ENCODE measurements at places on chromosomes 7 and 10.

DNA sequence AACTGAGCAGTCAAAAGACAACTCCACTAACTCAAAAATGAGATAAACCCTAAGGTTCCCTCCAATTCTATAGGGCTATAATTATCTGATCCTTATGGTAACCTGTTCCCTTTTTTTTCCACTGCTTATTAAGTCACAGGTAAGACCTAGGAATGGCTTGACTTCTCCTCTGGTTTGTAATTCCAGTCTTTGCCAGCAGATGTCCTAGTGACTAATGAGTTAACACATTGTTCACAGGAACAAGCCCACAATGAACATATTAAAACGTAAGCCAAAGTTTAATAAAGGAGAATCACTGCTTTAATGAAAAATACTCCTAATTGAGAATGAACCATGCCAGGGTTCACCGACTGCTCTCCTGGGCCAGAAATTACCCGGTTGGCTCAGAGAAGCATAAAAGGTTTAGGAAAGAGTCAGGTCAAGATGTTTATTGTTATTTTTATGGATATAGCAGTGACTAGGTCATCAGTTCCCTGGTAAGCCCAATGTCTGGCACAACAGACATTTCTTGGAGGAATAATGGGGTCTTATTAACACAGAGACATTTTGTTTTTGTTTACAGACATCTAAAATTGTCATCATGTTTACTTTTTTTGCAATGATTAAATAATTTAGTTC, 120.1 kb downstream of the ELAPOR2 start:
- no peak for DNase-seq

DNA sequence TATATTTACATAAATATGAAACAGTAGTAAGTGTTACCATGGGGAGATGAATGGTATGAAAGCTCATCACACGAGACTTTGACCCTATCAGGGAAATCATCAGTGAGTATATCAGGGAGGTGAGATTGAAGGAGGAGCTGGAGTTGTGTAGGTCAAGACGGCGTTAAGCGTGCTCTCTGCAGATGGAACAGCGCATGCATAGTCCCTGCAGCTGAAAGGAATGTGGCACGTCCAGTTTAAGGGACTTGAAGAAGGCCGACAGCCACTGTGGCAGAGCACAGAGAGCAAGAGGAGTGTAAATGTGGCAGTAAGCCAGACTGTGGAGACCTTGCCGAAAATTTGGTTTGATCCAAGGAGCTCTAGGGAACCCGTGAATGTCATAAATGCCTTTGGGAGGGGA, 38.9 kb downstream of the POU6F2 start:
- DNase-seq, result no peak

DNA sequence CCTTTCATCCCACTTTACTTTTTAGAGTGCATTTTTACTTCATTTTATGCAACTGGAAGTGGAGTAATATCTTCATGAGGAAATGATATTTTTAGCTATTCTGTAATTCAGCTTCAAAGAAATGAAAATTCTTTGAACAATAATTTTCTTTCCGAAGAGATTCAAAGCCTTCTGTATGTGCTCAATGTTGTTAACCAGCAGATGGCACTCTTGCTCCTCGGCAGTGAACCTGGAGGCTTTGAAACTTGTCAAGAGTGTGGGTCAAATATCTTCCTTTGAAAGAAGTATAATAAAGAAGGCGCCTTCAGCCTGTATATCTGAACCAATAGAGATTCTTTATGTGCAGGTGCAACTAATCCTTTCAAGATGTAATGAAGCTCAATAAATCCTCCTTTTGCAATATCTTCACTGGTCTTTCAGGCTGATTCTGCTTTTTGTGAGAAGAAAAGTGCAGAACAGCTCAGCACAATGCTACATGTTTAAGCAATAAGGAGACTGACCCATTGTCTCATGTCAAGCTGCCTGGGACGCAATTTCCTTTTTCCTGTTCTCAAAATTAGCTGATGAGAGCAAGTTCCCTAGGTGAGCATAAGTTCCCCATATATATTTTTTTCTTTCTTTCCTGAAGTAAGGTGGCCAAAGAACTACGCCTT, 258.4 kb downstream of the SEMA3A start:
- DNase-seq, result peak; percentile 19

GRCh38 chr7:90613088-90613498, 17.0 kb downstream of the CDK14 start:
- DNase-seq, result no peak

DNA sequence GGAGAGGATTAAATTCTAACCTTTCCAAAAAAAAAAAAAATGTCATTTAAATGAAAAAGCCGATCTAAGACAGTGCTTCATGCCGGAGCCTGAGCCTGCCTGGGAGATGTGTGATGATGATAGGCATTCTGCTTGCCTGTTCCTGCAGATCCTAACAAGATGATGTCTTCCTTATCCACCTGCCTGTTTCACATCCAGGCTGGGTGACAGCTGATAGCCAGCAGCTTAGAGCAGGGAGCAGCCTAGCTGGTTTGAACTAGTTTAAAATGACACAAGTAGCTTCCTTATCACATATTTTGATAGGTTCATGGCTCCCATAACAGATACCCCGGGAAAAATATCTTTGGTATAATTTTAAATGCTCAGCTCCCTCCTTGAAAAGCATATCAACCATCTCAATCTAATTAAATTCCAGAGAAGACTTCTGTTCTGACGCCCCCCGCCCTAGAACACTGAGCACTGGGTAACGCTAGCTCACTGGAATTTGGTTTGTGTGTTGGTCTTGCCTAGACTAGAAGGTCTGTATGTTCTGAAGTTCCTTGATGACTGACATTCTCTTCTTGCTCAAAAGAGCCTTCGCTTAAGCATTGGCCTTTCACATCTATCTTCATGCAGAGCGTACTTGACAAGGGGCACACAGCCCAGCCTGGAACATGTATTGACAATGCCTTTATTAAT, 96.9 kb upstream of the FGFR2 start:
- DNase-seq, result no peak

DNA sequence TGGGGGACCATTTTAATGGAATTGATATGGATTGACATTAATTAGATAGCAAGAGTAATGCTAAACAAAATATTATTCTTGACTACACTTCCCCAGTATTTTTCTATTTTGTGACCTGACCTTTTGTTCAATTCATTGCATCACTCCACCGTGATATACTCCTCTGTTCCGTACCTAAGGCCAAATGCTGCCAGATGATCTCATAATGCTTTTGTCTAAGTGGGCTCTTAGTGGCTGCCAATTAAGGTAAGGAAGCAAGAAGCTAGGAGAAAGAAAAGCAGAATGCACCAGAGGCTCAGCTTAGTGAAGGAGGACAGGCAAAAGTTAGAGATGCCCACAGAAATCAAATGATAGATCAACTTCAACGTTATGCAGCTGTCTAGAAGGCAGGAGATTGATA, 36.4 kb downstream of the FEZF1 start:
- DNase-seq, result no peak

DNA sequence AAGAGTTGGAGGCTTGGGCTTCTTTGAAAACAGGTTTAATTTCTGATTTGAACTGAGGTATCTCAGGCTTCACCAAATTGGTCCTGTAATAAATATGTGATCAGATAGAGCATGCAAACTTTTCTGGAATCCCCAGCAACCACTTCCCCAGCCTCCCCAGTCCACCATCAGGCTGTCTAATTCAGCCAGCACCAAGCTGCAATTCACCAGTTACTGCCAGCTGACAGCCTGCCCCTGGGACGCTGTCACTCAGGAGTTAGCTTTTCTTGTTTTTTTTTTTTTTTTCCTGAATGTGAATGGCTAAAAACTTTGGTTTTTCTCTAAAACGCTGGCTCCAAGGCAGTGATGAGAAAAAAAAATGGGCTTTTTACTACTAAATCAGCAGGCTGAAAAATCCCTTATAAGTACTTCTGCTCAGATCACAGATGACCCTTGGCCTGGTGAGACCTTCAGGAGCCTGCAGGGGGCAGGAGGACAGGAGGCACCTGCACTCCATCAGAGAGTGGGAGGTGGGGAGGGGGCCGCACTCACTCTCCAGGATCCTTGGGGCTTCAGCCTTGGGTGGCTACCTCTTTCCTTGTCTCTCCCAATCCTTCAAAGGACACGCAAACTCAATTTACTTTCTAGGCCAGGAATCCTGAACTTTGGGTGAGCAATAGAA, 349.4 kb downstream of the GATA3 start:
- DNase-seq, result no peak

DNA sequence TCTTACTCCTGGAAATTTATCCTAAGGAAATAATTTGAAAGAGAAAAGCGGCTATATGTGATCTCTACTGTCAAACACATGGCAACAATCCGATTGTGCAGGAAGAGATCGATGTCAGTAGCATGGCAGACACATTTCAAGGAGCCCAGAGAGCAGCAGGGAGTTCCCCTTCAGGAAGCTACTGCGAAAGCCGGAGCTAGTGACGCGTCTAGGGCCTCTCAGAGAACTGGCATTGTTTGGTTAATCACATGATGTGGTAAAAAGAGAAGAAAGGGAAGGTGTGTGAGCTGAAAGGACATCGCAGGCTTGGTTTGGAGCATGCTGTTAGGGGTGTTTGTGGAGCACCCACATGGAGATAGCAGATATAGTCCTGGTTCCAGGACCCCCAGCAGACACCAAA, 74.9 kb downstream of the BEND7 start:
- no peak for DNase-seq

DNA sequence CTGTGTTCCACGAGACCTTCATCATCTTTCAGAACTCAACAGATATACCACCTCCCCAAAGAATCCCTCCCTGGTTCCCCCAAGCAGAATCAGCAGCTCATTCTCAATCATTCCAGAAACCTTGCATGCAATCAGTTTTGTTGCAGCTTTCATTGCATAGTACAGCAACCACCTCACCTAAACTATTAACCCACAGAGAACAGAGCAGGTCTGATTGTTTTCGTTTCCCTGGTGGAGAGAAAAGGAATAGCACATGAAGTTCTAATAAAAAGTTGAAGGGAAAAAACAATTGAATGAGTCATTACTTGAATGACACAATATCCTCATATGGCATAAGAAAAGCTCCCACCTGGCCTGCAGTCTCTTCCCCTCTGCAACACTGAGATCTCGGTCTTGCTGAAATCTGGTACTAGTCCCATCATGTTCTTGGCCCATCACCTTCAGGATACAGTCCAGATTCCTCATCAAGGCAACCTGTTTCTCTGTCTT, 147.1 kb upstream of the GDF10 start:
- DNase-seq, result no peak

- no peak for DNase-seq
Observed at GRCh38 chr7:120927454-120928103, 23.0 kb upstream of the ING3 start.

DNA sequence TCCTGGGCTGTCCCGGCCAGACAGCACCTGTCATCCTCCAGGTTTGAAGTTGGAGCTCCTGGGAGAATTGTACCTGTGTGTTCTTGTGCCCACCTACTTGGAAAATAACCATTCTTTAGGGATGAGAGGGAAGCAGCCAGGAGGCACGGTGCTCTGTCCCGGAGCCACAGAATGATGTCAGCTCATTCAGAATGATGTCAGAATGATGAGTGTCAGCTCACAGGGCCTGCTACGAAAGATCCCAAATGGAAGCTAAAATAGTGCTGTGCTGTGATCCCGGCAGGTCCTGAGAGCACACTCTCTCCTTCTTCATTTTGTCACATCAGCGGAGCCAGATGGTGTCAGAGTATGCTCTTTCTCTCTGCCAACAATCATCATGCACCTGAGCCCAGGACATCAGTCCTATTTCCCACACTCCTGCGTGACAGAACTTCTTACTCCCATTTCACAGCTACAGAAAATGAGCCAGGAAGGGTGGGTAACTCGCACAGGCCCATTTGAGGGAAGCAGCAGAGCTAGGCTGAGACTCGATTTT, 8.3 kb downstream of the ABCA13 start:
- no peak for DNase-seq

DNA sequence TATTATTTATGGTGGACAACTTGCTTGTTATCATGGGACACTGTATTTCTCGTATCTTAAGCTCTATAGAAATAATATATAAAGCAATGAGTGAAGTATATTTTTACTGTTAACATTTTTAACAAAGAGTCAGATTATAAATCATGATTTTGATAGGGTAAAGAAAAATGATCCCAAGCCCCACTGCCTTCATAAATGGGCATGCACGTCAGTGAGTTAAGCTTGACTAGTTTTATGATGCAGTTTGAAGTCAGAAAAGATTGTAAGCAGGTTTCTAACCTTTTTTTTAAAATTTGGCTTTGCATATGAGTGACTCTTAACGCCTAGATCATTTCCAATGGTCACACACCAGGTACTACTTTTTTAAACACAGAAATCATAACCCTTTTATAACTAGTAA, 152.8 kb downstream of the GNAT3 start:
- no peak for DNase-seq

DNA sequence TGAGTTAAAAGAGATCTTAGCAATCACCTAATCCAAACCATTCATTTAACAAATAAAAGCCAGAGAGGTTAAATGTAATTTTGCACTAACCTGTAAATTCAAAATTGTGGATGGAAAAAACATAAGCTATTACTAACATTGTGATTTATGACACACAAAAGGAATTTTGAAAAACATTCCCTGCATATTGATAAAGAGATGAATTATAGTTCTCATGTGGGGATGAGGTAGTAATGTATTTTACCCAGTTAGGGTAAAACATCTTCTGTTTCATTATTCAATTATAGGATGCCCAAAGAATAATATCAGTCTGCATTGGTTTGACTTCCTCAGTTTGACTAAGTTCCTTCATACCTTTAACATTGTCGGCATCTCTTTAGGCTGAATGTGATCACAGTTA, 561.3 kb downstream of the PHTF2 start:
- DNase-seq, result no peak

DNA sequence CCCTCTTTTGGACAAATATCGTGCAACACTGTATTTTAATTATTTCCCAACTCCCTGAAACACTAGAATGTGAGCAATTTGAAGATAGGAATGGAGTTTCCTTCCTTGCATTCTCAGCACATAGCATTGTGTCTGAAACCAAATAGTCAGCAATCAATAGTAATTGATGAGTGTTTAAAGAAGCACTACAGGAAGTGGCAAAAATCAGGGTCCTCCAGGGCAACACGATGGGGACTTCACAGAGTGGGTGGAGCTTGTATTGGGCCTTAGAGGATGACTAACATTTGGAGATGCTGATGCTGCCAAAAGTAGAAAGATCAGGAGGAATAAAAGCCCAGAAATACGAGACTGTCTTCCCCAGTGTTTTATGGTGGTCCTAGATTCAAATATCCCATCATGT, 94.9 kb downstream of the NPSR1 start:
- DNase-seq, result no peak

GRCh38 chr10:89163265-89163995, 43.7 kb downstream of the CH25H start:
- DNase-seq, result peak; percentile 59

DNA sequence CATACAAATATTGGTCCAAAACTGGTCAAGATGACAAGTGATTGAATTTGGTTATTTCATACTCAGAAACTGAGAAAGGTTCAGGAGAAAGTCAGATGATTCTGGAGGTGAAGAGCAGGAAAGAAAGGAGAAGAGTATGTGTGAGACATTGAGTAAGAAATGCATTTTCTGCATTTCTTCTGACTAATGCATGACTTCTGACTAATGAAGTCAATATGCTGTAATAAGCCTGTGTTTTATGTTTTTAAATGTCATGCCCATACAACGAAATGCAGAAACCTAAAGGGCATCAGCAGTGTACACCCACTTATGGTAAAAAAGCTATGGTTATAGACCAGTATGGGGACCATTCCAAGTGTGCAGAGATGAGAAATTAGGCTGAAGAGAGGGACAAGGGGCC, 1227.8 kb upstream of the SORCS1 start:
- DNase-seq, result no peak

All from activated T-helper 2 cell treated with anti-CD3 and anti-CD28 coated beads, Interferon-gamma antibody, Interleukin-2, Interleukin-4, amounts not matched to agents 10 μg/mL and 5 μg/mL and 100 μg/mL, durations not matched to agents 14 hours and 24 hours and 36 hours (primary cell).